ENCODE measurements at places on chromosomes 6 and 20.

DNA sequence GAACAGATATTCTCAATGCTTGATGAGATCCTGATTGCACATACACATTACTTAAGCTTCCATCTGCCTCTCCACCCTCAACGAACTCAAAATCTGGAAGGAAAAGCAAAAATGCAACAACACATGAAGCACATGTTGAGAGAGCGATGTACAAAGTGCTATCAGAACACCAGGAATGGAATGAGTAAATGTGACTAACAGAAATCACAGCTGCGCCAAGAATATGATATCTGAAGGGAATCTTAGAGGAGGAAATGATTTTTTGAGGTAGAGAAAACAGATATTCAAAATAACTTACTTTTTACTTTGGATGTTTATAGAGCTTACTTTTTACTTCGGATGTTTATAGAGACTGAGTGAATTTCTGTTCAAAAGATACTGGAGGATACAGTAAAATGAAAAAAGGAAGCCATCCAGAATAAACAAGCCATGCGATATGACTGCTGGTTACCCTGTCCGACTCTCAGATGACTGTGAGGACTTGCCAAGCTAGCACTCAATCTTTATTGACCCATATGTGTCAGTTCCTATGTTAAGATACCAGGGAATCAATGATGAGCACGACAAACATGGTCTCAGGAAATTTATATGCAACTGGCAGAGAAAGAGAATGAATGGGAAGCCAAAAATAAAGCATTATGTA lies 102.0 kb downstream of the SMLR1 start:
- DNase-seq: no peak

DNA sequence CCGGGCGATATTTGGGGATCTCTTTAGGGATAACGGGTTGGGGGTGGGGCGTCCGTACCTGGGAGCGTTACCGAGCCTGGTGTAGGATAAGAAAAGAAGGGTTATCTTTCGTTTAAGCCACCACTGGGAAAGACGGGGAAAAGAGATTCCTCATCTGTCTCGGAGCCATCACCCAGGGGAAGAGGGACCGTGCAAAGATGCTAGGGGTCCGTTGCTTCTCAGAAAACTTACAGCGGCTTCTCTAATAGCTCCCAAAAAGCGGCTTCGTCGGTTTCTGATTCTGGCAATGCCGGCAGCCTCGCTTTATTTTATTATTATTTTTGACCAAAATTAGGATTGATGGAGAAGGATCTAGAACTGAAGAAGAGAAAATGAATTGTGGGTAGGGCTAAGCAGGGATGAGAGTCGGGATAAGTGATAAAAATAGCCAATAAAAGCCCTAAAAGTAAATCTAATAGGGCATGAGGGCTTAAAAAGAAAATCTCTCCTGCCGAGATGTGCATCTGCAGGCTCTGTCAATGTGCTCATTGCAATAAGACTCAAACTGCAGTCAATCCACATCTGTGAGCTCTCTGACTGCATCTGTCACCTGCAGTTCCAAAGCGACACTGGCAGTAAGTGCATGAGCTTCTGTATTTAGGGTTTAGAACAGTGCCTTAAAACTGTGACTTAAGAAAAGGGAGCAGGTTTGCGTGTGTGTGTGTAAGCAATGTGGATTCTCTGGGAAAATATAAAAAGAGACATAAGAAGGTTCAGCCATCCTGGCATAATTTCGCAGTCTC lies 801 bp downstream of the TBPL1 start:
- DNase-seq: no peak

GRCh38 chr6:164035900-164036485 lies 621.5 kb downstream of the QKI start:
- DNase-seq: no peak

DNA sequence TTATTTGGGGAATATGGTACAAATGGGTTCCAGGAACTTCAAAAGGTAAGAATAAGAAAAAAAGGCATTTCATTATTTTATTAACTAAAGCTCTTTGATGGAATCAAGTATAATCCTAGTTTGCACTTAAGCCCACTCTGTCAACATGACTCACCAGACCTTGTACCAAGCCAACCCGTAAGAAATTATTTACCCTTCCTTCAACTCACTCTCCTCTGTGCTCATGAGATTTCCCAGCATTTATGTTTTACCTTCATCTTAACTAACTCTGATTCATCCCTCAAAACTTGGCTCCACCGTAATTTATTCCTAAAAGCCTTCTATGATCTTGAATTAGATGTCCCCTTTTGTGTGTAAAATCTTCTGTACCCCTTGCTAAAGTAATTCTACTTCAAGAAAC lies 308.7 kb downstream of the PKHD1 start:
- no peak for DNase-seq
